ENCODE measurements at places on chromosomes 7 and 10.

DNA sequence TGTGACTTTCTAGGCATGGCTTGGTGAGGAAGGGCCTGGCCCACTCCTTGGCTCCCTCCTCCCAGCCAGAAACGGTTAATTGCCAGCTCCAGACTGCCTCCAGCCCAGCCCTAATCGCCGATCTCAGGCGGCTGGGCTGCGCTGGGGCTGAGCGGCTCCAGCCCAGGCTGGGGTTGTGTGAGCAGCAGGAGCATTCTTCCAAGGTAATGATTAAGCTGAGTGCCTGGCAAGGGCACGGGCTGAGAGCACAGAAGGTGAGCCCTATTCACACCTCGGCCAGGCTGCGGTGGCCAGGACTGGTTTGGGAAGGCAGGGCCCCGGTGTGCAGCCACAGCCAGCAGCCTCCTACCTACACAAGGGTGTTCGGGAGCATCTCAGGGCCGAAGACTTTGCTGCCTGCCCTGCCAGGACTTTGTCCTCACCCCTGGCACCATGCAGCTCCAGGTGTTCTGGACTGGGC is at the start of gene TMEM72:
Gene TMEM72, plus strand, starts transcription at position 257 of the 460 bp plus-strand sequence. Its CDS starts 176 bp downstream, at position 433.
- DNase-seq: no peak

DNA sequence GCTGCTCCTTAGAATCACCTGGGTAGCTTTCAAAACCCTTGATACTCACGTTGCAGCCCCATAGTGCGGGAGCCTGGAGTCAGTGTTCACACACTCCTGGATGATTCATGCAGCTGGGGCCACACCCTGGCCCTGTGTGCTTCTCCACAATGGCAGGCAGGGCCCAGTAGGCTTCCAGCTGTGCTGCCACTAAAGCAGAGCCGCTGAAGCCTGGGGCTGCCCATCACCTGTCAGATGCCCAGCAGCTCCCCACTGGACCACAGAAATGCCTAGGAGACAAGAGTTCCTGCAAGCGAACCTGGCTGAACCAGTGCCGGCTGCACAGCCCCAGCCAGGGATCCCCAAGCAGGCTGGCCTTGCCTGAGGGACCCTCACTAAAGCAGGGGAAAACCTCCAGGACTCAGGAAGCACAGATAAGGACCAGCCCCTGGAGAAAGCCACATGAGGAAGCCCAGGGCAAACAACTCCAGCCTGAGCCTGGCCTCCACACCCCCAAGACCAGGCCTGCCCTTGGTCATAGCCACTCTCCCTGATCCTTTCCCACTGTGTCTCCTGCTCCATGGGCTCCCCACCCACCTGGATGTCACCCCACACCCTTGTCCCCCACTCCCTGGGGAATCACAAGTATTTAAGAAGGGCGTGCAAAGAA is 111.9 kb downstream of the GRID1 start:
- peak; percentile 51 for DNase-seq

GRCh38 chr7:18693406-18693805 is 197.9 kb downstream of the HDAC9 start:
- no peak for DNase-seq

- no peak for DNase-seq
Measured at GRCh38 chr7:44978511-44979366, at the start of gene MYO1G. MYO1G (minus strand) TSS chr7:44979015; CDS start chr7:44978961, 54 bp downstream.

- no peak for DNase-seq
Measured at GRCh38 chr10:120641695-120642094, 184.7 kb downstream of the PLPP4 start.

- DNase-seq: no peak
Measured at GRCh38 chr7:54565432-54565831, 23.3 kb downstream of the VSTM2A start.

GRCh38 chr7:68205826-68206225 is 1209.2 kb downstream of the TYW1 start:
- no peak for DNase-seq

DNA sequence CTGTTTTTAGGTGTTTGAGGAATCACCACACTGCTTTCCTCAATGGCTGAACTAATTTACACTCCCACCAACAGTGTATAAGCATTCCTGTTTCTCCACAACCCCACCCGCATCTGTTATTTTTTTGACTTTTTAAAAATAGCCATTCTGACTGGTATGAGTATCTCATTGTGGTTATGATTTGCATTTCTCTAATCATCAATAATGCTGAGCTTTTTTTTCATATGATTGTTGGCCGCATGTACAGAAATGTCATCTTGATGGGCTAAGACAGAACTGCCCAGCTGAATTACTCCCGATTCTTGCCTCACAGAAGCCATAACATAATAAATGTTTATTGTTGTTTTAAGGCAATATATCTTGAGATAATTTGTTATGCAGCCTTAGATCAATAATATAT is 93.1 kb upstream of the DKK1 start:
- DNase-seq: no peak

DNA sequence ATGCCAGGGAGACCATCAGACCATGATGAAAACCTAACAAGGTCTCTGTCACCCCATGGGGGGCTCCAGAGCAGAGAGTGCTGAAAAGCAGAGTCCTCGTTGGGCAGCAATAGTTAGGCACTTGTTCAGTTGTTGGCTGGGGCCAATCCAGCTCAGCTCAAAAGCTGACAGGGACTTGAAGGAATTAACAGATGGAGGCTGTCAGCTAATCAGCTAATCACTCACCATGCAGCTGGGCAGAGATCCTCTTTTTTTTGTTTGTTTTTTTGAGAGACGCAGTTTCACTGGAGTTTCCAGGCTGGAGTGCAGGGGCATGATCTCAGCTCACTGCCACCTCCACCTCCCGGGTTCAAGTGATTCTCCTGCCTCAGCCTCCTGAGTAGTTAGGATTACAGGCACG is 18.1 kb downstream of the CEP55 start:
- no peak for DNase-seq

GRCh38 chr7:41093141-41093540 is 609.7 kb downstream of the INHBA start:
- DNase-seq: no peak

DNA sequence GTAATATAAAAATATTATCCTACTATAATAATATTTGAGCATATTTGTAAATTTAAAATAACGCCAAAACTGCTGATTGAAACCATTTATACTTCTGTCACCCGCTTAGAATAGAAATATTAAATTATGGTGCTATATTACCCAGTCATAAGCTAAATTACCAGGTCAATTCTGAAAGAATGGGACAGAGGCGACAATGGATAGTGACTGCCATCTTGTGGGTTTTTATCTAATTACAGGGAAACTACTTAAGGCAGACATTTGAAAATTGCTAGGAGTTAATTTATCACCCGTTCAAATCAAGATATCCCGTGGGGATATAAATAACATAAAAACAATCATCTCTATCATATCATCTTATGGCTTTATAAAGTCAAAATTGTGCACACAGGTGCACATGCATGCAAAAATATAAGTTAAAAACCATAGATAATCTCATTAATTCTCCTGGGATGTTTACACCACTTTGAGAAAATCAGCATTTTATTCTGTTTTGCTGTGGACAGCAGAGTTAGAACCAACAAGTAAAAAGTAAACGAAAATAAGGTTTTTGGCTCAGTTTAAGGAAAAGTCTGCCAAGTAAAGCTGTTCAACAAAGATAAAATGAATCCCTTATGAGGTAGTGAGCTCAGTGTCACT is 41.3 kb upstream of the HPSE2 start:
- no peak for DNase-seq

DNA sequence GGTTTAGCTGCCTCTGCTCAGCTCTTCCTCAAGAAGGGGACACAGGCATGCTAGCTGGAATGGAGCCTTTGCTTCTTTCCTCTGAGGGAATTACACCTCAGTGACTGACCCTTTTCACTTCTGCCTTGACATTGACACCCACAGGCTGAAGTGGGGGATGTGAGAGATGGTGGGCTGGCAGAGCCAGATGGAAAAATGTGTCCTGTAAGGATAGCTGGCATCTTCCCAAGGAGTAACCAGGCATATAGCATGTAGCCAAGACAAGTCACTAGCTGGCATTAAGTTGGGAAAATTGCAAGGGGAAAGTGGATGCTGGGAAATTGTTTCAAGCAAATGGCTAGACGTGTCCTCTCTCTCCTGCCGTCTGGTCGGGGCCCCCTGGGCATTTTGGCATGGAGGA is 19.9 kb downstream of the STMP1 start:
- DNase-seq: no peak

DNA sequence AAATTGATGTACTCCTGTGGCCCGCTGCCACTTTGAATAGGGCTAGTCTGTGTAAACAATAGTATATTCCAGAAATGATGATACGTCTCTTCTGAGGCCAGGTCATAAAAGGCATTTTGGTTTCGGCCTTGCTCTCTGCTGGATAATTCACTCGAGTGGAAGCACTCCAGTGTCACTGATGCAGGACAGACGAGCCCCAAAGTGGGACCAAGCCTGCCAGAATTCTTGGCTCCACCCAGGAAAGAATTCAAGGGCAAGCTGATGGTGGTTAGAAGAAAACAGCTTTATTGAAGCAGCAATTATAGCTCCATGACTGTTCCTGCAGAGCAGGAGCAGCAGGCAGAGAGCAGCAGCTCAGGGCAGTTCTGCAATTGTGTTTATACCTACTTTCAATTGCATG is 717.6 kb downstream of the GRM8 start:
- DNase-seq: no peak

DNA sequence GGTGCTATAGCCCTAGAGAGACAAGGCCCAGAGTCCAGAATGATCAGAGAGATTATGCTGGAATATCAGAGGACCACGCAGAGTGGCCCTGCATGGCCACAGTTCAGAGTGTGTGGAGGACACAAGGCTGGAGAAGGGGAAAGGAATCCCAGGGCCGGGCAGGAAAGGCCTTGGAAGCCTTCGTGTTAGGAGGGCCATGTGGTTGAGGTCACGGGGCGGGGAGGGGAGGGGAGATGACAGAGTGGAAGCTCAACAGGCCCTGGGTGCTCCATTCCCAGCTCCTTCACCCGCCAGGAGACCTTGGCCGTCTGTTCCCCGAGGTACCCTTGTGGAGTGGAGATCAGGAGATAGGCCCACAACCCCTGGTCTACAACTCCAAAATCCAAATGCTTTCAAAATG is 13.2 kb upstream of the EN2 start:
- DNase-seq: no peak

- no peak for DNase-seq
Measured at GRCh38 chr10:15322356-15322755, 48.7 kb downstream of the FAM171A1 start.

- peak; percentile 30 for DNase-seq
Measured at GRCh38 chr7:133602291-133602690, 349.4 kb downstream of the EXOC4 start.

DNA sequence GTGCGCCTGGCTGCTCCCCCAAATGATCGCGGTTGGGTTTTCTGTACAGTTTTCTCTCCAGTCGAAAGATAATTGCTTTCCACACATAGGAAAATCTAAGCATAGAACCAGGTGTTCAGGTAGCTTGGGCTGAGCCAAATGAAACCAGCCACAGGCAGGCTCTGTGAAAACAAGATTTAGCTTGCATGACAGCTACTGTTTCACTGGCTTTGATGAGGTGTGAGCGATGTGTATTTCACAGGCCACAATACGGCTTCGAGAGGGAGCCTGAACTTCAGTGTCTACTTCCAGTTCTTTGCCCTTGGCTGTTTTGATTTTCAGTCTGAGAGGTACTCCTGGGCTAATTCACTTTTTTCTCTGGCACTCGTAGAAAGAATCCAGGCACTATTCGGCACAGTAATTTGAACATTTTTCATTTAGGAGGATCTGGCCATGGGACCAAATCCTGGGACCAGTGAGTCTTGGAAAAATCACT is 110.5 kb downstream of the JCAD start:
- peak; percentile 65 for DNase-seq

DNA sequence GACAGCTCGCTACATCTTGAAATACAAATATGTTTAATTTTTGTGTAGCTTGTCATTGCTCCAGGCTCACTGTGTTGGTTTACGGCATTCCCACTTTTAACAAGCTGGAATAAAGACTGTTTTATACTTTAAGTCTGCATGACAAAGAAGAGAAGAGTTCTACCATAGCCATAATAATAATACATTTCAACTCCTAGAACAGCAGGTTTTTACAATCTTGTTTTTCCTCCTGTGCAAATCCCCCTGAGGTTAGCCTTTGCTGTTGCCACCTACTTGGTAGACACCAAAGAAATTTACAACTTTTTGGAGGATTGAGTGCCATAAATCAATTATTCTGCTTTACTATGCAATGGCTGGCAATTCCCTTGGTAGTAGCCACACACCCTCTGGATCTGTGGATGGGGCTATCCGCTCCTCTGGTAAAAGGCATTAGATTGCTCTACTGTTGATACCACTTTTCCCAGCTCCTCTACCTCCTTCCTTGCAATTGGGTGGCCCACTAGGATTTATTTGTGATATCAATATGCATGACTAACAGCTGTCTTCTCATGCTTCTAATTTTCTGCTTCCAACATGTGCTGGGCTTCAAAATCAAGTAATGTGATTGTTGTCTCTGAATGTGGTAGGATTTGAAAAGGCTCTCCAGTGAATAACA is 60.2 kb downstream of the SFMBT2 start:
- DNase-seq: no peak

- no peak for DNase-seq
Measured at GRCh38 chr7:131931370-131931769, 374.9 kb upstream of the PODXL start.

DNA sequence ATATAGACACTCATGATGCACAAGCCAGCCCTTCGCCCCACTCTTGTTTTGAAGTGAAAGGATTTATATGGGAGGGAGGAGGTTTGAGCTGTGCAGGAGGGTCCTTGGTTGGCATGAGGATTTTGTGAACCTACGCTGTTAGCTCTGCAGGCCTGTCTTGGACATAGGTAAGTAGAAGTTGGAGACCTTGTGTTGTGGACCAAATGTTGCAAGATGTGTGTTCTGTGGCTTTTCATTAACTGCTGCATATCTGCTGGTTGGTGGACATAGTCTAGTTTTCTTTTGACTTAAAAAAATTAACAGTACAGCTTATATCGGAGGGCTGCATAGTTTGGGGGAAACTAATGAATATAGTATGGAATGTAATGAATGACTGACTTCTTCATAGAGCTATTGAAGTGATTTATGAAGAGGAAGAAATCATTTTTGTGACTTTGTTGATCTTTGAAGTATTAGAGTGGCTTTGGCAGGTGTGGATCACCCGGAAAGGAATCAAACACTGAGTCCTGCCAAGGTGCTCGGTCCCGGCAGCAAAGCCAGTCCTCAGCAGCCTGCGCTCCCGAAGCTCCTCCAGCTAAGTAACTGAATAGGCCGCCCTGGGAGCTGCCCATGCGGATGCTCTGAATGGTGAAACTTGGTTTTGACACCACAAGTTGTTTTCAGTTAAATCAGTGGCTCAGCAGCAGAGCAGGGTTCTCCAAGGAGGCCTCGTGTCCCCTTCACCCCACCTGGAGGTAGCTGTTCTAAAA is 3.2 kb downstream of the MGMT start:
- DNase-seq: no peak

GRCh38 chr10:33193701-33194521 is 140.6 kb downstream of the NRP1 start:
- DNase-seq: no peak
